ENCODE measurements at places on chromosomes 13 and 19.

DNA sequence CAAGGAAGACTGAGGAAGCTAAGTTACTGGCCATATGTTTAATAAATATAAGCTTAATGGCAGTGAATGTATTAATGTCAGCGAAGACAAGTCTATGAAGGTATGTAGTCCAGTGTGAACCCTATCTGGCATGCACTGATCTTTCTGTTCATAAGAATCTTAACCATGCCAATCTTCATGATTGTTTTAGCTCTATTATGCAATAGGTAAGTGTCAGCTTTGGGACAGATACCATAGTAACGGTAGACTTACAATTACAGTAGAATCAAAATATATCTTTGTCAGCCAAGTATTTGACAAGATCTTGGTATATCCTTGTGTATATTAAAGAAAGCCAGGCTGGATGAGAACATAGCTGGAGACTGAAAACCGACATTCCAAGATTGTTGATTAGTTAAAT, 428.5 kb downstream of the SPRY2 start:
- no peak for DNase-seq

GRCh38 chr13:23510979-23511735, 59.1 kb upstream of the TNFRSF19 start:
- DNase-seq = no peak

GRCh38 chr19:31498781-31499180, 149.5 kb upstream of the TSHZ3 start:
- DNase-seq = no peak

GRCh38 chr19:39246951-39247669, 1.5 kb downstream of the IFNL4 start:
- DNase-seq = peak; percentile 39

- DNase-seq = no peak
These were observed 2638.2 kb downstream of the PCDH9 start for GRCh38 chr13:64591971-64592370.

GRCh38 chr19:19075126-19075525, 11.3 kb downstream of the SLC25A42 start:
- no peak for DNase-seq

GRCh38 chr13:108957369-108958012, 328.1 kb downstream of the MYO16 start:
- DNase-seq = no peak

DNA sequence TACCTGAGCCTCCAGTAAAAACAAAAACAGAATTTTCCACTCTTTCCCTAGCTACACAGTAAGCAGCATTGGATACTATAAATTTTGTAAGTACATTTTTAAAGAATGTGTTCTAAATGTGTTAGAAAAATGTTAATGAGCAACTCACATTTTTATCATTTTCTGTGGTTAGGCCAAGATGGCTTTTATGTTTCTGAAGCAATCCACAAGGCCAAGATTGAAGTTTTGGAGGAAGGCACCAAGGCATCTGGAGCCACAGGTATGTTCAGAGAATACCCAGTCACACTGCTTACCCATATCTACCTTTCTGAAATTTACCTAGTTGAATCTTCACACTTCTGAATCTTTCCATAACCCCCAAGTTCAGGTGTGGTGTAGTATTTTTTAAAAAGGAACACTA, 21.6 kb downstream of the SERPINE3 start:
- no peak for DNase-seq

GRCh38 chr13:39284801-39285388, 246.6 kb downstream of the NHLRC3 start:
- DNase-seq = no peak

DNA sequence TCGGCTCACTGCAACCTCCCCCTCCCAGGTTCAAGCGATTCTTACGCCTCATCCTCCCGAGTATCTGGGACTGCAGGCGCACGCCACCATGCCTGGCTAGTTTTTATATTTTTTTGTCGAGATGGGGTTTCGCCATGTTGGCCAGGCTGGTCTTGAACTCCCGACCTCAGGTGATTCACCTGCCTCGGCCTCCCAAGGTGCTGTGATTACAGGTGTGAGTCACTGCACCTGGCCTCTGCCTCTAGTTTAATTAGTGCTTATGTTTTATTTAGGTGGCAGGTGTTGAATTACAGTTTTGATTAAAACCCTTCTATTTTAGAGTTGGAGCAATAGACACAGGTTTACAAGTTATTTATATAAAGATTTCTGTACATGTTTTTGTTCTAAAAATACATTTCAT, 42.8 kb downstream of the ATP11A start:
- DNase-seq = no peak

DNA sequence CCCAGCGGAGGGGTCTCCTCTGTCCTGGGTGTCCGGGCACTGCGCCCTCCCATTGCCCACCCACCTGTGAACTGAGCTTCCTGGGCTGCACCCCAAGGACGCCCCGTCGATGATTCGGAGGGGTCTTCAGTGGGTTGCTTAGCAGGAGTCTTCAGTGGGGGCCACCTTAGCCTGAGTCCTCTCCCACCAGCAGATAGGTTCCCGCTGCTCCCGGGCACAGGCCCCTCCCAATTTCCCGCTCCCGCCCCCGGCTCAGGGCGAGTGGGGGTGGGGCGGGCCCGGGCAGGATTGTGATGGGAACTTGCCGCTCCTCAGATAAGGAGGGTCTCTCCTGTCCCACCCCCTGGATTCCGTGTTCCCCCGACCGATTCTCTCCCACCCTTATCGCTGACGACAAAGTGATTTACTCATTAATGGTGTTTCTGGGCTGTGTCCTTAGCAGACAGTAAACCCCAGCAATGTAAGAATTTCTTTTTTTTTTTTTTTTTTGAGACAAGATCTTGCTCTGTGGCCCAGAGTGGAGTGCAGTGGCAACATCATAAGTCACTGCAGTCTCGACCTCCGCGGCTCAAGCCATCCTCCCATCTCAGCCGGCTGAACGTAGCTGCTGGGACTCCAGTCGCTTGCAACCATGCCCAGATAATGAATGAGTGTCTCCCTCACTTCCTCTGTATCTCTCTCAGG, 655 bp upstream of the S1PR5 start:
- no peak for DNase-seq

- DNase-seq = no peak
These were observed 185.6 kb downstream of the MTUS2 start for GRCh38 chr13:29005763-29006120.
